ENCODE measurements at places on chromosomes 16 and 17.

DNA sequence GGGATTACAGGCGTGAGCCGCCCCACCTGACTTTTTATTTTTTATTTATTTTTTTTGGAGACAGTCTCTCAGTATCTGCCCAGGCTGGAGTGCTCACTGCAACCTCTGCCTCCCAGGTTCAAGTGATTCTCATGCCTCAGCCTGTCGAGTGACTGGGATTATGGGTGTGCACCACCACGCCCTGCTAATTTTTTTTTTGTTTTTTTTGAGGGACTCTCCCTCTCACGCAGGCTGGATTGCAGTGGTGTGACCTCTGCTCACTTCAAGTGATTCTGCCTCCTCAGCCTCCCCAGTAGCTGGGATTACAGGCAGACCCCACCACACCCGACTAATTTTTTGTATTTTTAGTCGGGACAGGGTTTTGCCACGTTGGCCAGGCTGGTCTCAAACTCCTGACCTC is 7.7 kb downstream of the ZNF207 start:
- DNase-seq, result no peak

DNA sequence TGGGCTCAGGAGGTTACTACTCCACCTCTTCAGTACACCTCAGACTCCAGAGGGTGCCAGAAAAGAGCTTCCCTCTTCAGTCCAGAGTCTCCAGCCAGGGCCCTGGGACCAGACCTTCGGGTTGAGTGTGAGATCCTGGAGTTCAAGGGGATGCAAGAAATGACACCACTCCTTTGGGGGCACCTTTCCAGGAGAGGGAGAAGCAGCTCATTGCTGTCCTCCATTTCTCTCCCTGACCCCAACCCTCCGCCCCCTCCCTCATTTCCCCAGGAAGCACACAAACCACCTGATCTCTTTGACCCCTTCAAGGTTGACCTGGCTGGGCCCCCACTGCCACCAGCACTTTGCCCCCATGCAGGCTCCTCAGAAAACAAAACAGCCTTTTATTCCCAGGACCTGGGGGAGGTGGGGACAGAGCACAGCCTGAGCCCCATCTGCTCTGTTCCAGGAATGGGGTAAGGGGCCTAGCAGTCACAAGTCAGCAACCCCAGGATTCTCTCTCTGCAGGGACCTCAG is 21.4 kb downstream of the CDH5 start:
- no peak for DNase-seq

DNA sequence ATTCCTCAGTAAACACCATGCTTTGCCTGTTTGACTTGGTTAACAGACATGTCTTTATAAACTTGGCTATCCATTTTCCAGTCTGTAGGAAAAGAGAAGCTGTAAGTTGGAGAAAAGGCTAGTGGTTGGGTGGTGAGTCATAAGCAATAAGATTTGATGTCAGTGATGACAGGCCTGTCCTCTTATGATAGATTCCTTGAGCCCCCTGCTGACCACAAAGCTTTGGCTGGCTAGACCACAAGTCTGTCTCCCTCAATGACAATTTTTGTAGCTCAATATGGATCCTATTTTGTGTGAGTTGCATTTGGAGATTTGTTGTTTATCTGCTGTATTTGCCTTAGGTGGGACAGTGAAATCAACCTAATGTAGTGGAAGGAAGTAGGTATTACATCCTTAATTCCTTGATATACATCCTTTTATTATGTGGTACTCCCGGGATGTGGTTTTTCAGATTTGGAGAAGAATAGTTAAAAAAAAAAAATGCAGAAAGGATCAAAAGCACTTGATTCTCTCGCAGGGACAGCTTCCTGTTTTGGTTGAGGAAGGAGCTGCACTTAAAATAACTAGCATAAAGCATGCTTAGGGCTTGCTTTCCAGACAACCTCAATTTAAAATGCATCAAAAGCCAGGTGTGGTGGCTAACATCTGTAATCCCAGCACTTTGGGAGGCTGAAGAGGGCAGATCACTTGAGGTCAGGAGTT is 67.4 kb downstream of the SIAH1 start:
- no peak for DNase-seq

GRCh38 chr16:53503991-53504663 is 1.1 kb upstream of the AKTIP start:
- DNase-seq, result no peak

DNA sequence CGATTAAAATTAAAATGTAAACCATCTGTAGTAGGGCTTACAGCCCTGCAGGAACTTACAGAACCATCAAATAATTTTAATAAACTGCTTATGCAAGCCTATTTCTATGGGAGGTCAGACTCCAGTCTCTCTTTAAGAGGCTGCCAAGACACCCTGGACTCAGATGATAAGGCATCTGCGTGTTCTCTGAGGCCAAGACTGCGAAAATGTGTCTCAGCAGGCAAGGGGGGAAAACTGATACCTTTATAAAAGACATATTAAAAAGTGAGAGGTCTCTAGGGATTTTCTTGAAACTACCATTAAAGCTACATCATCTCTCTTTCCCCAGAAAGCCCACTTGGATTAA is 32.2 kb downstream of the MPHOSPH6 start:
- no peak for DNase-seq

- no peak for DNase-seq
Observed at GRCh38 chr16:47705266-47705665, 244.1 kb downstream of the PHKB start.

DNA sequence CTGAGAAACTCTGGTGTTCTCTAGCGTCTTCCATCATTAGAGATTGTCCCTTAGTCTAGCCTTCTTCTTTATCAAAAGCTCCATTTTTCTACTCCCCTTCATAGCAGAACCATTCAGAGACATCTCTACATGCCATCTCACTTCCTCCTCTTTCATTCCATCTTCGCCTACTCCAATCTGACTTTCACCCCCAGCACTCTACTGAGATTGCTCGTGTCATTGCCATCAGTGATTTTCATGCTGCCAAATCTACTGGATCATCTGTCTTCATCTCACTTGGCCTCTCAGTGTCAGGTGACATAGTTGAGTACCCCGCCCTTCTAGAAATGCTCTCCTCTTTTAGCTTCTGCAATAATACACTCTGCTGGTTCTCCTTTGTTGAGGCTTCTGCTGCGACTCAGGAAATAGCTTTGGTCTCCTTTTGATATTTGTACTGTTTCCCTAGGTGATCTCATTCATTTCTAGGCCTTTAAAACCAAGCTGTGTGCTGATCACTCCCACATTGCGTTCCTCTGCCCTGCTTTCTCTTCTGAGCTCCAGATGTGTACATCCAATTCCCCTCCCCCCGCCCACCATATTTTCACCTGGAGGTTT is 119.1 kb downstream of the FTO start:
- no peak for DNase-seq

GRCh38 chr17:9199571-9200551 is 178.6 kb downstream of the NTN1 start:
- no peak for DNase-seq

GRCh38 chr17:70169709-70170597 is 621 bp downstream of the KCNJ2 start:
- DNase-seq, result no peak
